Left hindlimb (tissue), 1 donor: ENCODE measurements at places on chromosomes 16 and 17.
A peak's percentile ranks its signal among the peaks of the same experiment; 100 is the strongest.

DNA sequence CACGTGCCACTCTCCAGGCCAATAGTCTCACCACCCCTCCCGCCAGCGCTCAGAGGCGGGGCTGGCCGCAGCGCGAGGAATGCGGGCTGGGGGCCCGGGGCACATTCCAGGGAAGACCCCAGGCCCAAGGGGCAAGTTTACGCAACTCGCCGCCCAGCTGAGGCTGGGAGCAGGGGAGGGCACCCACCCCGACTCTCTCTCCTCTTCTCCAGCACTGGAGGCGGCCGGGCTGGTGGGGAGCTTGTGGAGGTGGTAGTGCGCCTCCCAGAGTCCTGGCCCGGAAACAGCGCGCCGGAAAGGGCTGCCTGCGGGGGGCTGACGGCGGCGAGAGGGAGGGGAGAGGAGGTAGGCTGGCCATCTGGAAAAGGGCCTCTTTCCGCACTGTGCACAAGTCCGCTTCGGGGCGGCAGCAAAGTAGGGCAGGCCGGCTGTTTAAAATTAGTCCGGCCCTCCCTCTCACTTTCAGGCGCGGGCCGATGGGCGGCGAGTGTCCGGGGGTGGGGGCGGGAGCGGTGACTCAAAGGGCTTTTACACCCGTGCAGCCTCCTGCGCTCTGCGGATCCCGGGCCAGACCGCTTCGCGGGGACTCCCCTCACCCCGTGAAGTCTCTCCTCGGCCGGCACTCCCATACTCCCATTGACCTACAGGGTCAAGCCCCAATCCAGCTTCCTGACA is 1.1 kb downstream of the FHOD1 start:
- peak; percentile 90 for DNase-seq

- no peak for DNase-seq
Observed at GRCh38 chr16:88548131-88548874, 21.9 kb upstream of the ZC3H18 start.

GRCh38 chr17:77325577-77326075 is 184.9 kb downstream of the SEC14L1 start:
- no peak for DNase-seq

GRCh38 chr17:50696365-50696879 is 11.3 kb downstream of the ANKRD40 start:
- no peak for DNase-seq

- DNase-seq, result no peak
Observed at GRCh38 chr17:35438433-35438832, 6.1 kb upstream of the SLFN12 start.

DNA sequence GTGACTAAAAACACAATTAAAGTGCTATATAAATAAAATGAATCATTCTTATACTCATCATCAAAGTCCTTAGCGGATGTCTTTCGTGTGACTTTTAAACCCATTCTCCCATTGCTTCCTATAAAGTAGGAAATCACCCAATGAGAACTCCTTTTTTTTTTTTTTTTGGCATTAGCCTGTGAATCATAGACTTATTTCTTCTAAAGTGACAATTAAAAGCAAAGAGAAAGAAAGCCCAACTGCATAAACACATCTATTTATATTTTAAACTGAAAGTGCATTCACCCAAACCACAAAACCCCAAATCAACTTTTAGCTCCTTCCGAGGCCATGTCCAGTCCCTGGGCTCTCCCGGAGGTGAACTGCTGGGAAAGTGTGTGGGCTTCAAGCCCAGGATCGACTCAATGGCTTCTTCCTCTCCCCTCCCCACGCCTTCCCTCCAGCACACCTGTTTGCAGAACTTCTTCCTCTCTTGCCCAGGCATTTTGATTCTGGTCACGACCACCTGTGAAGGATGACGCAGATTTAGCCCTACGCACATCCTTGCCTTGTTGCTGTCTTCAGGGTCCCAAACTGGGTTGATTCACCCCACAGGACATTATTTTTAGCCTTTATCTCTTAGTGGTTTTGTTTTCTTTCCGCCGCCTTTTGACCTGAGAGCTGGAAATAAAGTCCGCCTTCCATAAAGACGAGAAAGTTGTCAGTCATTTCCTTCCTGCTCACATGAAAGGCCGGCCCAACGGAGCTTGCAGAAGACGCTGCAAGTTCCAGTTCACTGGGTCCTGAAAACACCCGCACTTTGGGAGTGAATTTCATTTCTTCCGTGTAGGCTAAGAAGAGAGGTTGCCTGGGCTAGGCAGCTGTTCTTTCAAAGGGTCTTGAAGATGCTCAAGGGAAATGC is 166.8 kb downstream of the MAP2K6 start:
- peak; percentile 37 for DNase-seq

GRCh38 chr17:7848739-7849129 is 6.1 kb upstream of the TMEM88 start:
- DNase-seq, result no peak

DNA sequence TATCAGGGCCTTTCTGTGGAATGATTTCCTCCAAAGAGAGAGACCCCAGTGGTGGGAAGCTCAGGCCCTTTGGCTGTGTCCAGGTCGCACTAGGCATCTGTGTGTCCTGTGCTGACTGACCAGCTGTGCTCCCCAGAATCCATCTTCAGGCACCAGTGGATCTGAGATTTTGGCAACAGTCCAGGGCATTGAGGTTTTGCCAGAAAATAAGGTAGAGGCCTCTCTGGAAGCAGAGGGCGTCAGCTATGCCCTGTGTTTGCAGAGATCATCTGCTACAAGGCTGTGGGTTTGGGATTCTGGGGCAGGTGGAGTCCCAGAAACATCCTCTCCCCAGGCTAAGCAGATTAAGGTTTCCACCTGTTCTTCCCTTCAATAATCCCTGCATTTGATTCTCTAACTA is 57.5 kb upstream of the TOB1 start:
- DNase-seq, result no peak

- no peak for DNase-seq
Observed at GRCh38 chr17:58533616-58534188, 19.3 kb upstream of the MTMR4 start.

- peak; percentile 65 for DNase-seq
Observed at GRCh38 chr17:55726440-55726839, 3.8 kb upstream of the TMEM100 start.

DNA sequence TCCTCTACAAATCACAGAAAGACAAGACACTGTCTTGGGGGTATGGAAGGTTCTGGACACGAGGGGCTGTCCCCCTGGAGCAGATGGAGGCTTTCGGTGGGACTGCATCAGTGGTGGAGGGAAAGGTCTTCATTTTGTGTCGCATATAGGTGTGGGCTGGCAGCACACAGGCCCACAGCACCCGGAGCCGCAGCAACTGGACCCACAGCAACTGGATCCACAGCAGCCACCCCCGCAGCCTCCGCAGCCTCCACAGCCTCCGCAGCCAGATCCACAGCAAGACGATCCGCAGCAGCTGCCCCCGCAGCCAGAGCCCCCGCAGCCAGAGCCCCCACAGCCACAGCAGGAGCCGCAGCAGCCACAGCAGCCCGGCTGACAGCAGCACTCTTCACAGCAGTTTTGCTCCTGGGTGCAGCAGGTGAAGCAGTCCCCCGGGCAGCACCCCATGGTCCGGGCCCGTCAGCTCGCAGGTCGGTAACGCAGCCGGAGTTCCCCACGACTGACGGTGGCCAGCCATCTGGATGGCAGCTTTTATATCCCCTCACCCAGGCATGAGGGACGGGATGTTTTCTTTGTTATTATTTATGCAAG is at the start of gene KRTAP17-1:
Gene KRTAP17-1, minus strand, starts transcription at position 507 of the 591 bp plus-strand sequence. Its CDS starts 60 bp downstream, at position 447.
- no peak for DNase-seq
